ENCODE measurements at places on chromosomes 6 and 20.
A peak's percentile ranks its signal among the peaks of the same experiment; 100 is the strongest.

GRCh38 chr6:148118244-148118643 is 224.4 kb upstream of the SASH1 start:
- DNase-seq = no peak

- DNase-seq = peak; percentile 19
These were observed 129.5 kb upstream of the SSTR4 start for GRCh38 chr20:22905658-22906057.

GRCh38 chr6:122008101-122008999 is 391.1 kb upstream of the HSF2 start:
- no peak for DNase-seq

DNA sequence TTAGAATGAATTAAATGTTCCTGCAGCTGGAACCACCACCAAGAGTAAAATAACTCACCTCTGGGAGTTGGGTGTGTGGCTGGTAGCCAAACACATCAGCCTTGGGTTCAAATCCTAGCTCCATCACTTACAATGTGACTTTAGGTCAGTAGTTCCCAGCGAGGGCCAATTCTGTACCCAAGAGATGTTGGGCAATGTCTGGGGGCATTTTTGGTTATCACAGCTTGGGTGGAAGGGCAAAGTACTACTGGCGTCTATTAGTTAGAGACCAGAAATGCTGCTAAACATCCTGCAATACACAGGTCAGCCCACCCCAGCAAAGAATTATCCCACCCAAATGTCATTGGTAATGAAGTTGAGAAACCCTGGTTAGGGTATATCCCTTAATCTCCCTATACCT is 48.8 kb downstream of the SLC13A3 start:
- DNase-seq = no peak

GRCh38 chr6:101956961-101957360 is 563.5 kb downstream of the GRIK2 start:
- no peak for DNase-seq

DNA sequence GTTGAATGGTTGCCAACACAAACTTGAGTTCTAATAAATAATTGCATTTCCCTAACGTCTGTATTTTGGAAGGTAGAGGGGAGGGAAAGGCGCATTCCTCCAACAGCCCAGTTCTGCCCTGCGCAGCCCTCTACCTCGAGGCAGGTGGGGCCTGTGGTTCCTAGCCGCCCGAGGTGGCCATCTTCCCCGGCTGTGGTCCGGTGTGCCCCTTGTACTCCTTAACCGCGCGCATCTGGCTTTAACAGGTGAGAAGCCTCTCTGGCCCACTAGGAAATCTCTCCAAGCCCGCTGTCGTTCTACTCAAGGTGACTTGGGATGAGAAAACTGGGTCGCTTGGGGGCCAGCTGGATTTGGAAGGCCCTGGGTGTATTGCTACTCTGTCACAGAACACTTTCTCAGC is 1.7 kb downstream of the KHDC3L start:
- no peak for DNase-seq

DNA sequence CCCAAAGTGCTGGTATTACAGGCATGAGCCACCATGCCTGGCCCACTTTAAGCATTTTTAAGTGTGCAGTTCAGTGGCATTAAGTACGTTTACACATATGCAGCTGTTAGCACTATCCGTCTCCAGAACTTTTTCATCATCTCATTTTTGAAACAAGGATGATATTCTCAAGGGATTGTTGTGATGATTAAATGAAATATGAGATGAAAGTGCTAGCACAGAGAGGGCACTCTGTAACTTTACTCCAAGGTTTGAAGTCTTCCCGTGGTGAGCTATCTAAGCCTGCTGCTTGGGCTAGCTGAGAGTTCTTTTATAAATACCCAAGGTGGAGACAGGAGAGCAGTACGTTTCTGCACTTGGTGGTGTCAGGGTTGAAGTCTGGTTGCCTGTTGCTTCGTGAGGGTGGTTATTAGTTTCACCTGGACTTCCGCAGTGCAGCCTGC is 6.6 kb downstream of the TM9SF4 start:
- DNase-seq = no peak

GRCh38 chr6:75993236-75994162 is 79.0 kb downstream of the IMPG1 start:
- DNase-seq = no peak

Measured in pons (tissue), 1 donor.